ENCODE measurements at places on chromosomes 2 and 18. TPM values are rescaled to one million over a fixed set of nuclear protein-coding genes. Genes with fewer than 3 reads are reported as not detected.

The REG3G gene
- not detected for total RNA-seq

The PEX13 gene
- total RNA-seq, result 58.8 TPM

DNA sequence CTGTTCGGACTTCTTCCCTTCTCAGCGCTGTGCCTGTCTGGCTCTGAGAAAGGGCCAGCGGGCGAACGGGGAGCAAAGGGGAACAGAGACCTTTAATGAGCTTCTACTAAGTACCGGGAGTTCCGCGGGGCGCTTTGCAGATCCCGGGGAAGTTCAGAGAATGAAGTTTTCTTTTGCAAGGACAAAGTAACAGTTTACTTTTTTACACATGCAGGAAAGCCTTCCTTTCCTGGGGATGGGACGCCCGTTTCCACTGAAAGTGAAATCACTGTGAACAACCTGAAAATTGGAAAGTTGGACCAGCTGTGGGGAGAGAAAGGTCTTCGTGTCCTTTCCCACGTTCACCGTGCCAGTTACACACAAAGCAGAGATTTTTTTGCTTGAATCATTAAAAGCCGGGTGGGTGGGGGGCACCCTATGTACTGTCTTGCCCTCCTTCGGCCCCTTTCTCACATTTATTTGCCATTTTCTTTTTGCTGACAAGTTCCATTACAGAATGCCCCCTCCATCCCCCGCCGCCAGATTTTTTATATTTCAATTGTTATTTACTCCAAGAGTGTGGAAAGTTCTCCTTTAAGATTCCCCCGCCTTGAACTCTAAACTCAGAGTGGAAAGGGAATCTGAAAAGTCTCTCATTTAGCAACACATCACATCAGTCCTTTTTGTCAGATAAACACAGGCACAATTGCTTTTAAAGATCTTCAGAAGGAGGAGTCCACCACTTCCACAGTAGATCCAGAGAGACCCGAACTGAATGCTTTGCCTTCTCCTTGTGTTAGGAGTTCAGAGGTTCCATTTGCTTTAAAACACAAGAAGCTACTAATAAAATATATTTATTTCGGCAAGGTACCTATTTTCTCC lies 1.1 kb upstream of the FN1 start:
- no peak for DNase-seq

- no peak for DNase-seq
Measured at GRCh38 chr2:105194022-105194675, 47.4 kb upstream of the GPR45 start.

DNA sequence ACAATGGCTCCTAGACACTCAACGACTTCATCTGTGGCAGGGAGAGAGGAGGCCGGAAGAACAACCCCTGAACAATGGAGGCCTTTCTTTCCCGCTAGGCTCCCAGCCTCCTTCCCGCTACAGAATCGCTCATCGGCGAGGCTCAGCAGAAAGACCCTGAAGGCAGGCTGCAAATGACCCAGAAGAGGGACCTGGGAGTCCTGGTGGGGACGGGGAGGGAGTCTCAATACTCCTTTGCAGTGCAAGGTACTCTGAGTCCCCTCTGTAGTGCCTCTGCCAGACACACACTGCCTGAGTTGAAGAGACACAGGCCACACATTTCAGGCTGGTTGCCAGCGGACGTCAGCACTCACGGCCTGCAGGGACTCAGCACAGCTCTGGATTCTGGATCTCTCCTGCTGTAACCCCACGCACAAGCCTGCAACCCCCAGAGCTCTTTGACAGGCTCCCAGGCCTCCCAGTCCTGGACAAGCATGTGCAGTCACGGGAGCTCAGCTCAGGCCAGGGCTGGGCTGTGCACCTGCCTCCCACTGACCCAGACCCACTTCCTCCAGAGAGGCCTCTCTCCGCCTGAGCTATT lies 6.1 kb downstream of the GPR17 start:
- DNase-seq, result no peak

GRCh38 chr2:205053827-205054410 lies 508.6 kb downstream of the PARD3B start:
- DNase-seq, result peak; percentile 35

DNA sequence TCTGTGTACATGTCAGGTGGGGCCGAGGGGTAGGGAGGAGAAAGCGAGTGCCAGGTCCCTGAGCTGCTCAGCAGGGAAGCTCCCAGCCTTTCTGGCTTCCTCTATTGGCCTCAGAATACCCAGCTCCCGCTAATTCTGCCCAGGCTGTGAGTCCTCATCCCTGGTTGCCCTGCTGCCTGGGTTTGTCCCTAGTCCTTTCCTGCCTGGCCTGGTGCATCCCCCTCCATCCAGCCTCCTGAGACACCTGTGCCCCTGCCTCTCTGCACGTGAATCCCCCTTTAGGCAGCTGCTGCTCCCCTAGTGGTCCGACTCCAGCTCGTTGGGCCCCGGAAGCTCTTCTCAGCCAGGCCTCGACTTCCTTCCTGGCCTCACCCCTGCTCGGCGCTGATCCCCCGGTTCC lies 54.6 kb downstream of the INHBB start:
- DNase-seq, result no peak

- no peak for DNase-seq
Measured at GRCh38 chr2:184302506-184302905, 295.8 kb upstream of the ZNF804A start.

Data from bronchial epithelial cell (primary cell).